ENCODE measurements at places on chromosomes 1 and 21.

DNA sequence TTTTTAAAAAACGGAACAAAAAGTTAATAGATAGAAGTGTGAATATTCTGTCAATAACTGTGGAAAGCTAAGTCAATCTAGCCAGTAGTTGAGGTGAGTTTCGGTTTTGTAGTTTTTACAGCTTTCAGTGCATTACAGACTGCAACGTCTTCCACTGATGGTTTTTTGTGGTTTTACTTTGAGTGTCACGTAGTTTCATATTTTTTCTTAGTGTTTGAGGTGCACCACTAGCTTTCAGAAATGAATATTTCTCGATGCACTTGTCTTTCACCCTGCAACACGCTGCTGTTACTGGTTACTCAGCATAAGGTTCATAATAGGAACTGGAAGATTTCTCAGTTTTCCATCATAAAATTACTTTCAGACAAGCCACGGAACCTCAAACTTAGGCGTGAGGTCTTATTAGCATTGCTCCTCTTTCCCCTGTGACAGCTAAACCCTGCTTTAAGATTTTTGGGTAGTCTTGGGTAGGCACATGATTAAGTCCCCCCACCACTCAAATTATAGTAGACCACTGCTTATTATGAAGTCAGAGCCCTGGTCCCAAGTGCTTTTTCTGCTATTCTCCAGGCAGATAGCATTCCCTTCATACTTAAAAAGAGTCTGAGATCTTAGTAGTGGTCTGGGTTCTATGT lies 1412.7 kb downstream of the KCNT2 start:
- DNase-seq, result no peak

GRCh38 chr1:170204121-170204520 lies 58.4 kb downstream of the NTMT2 start:
- DNase-seq, result no peak

GRCh38 chr1:69088571-69088970 lies 479.2 kb upstream of the LRRC7 start:
- no peak for DNase-seq

- peak; percentile 65 for DNase-seq
Measured at GRCh38 chr1:214281021-214281719, at the start of gene SMYD2. TSS of gene SMYD2 (plus strand) at chr1:214281159. CDS start at chr1:214281255, 96 bp downstream.

GRCh38 chr1:162590686-162591085 lies 29.2 kb downstream of the UAP1 start:
- DNase-seq, result no peak

DNA sequence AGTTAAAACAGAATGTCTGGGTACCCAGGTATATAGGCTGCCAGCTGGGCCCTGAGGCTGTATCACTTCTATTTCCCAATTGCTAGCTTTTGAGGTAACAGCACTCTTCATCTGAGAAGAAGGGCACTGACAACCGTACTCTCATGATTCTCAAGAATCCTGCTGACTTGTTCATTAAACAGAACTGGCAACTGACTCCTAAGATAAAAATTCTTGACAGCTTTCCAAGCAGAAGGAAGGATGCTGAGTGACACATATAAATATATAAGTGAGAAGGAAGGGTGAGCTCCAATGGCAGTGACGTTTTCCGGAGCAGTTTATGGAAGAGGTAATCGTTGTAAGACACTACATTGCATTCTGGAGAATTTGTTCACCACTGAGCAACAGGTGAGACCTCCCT lies 48.1 kb upstream of the NRIP1 start:
- DNase-seq, result no peak

- DNase-seq, result no peak
Measured at GRCh38 chr1:35888255-35888654, 5.2 kb downstream of the AGO1 start.

DNA sequence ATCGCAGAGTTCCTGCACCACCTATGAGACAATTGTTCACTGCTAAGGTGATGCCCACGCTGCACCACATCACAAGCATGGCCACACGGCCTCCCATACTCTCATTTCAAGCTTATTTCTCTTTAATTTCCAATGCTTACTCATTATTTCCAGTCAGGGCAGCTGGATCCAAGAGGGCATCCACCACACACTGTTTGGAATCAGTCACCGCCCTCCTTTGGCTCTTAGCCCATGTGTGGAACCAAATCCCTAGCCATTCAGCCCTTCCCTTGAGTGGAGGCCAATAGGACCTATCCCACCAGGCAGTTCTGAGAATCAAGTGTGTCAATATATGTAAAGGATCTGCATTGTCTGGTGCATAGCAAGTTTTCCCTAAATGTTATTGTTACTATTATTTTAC lies 26.3 kb upstream of the PALMD start:
- no peak for DNase-seq

DNA sequence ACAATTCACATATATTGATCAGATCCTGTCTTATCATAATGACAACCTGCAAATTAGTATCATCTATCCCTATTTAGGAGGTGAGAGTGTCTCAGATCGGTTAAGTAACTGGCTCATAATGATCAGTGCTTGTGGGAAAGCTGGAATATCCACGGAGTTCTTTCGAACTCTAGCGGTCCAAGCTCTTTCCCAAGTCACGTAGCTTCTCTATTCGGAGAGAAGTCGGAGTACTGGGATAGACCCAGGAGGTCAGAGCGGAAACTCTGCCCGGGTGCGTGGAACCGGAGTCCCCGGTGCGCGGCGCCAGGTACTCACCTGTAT lies 339 bp downstream of the PTGS2 start:
- DNase-seq, result no peak

DNA sequence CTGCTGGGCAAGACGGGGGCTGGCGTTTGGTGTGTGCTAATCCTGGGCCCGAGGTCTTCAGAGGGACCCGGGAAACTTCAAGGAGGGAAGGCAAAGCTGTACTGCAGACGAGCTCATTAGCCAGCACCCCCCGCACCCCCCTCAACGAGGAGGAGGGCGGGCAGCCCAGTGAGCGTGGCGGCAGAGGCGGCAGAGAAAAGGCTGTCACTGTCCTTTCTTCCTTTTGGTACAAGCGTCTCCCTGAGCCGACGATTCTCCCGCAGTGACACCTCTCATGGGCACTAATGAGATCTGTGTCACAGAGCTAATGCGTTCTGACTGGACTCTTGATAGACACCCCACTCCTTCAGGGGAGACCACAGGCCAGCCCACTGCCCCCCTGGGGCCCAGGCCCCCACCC lies 29.5 kb downstream of the DMAP1 start:
- no peak for DNase-seq

- DNase-seq, result no peak
Measured at GRCh38 chr1:9827558-9828185, 3.9 kb upstream of the CLSTN1 start.

DNA sequence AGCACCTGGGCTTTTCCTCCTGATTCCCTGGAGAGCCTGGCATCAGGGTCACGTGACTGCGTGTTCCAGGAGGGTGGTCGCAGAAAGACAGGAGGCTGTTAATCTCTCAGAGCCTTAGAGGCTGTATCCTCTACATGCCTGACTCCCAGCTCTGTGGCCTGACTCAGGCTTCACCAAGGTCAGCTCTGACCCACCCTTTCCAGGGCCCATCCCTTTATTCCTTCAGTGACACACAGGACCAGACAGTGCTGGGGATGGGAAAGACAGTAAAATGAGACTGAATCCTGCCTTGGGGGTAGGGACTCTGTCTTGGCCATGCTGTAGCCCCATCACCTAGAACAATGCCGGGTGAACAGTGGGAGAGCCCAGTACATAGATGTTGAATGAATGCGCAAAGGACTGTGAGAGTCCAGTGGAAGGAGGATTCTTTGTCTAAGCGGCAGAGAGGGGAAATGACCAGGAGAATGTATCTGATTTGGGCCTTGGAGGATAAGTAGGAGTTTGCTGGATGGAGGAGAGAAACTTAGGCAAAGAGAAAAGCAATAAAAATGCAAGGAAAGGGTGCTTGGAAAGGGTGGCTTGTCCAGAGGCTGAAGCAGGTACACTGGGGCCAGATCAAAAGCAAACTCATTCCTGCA lies 33.0 kb downstream of the EPHX1 start:
- DNase-seq, result no peak

- DNase-seq, result no peak
Measured at GRCh38 chr1:54537611-54538010, 10.4 kb upstream of the ACOT11 start.

DNA sequence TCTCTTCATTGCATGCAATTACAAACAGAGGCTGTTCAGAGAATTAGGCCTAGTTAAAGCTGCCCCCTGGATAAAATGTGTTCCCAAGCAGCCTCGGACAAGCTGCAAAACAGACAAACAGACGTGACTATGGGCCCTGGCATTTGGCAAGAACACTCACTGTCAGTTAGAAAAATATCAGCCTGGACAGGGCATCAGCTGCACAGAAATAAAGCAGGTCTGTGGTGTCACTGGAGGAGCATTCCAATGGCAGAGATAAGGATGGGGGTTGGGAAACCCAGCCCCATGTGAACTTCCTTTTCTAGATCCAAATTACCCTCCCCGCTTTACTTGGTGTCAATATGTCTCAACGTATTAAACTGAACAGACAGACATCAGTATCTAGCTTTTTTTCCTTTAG lies 177.1 kb downstream of the GPATCH2 start:
- DNase-seq, result no peak

- DNase-seq, result no peak
Measured at GRCh38 chr1:241299347-241299746, 57.7 kb downstream of the RGS7 start.

- no peak for DNase-seq
Measured at GRCh38 chr1:37152491-37152890, 118.2 kb upstream of the GRIK3 start.

GRCh38 chr1:67980028-67980427 lies 70.4 kb downstream of the DIRAS3 start:
- DNase-seq, result no peak
